ENCODE measurements at places on chromosomes 2 and 18.

- DNase-seq = no peak
Measured at GRCh38 chr2:98465456-98466226, 21.0 kb downstream of the INPP4A start.

DNA sequence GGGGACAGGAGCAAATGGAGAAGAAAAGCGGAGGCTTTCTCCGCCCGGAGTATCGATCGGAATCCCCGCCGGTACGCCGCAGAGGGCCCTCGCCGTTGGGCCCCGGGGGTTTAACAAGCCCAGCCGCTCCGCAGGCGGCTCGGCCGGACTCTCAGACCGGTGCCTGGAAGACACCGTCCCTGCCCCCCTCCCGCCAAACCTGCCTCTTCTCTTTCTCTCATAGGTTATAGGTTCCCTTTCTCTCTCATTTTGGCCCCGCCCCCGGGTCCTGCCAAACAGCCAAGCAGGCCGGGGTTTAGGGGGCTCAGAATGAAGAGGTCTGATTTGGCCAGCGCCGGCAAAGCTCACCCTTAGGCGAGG lies 4.4 kb downstream of the ONECUT2 start:
- no peak for DNase-seq

- DNase-seq = no peak
Measured at GRCh38 chr2:191322828-191323506, 77.8 kb downstream of the MYO1B start.

GRCh38 chr18:7604361-7604760 lies 37.2 kb downstream of the PTPRM start:
- DNase-seq = no peak

- DNase-seq = no peak
Measured at GRCh38 chr2:12310399-12310798, 406.3 kb upstream of the TRIB2 start.

DNA sequence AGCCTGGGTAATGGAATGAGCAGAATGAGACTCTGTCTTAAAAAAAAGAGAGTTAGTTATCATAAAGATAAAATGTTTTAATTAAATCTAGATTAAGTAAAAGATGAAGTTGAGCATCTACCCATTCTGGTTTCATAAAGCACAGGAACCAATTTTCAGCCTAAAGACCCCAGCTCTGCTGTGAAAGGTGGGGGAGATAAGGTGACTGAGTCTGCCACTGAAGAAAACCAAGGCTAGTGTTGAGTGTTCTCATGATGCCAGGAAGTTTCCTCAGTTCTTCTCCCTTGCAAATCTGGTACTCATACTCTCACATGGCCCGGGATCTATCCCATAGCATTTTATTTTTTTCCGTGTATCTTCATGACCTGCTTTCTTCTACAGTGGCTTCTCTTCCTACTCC lies 10.4 kb upstream of the CXCR4 start:
- DNase-seq = no peak

GRCh38 chr2:191012845-191013681 lies 908 bp downstream of the STAT1 start:
- DNase-seq = no peak

- DNase-seq = no peak
Measured at GRCh38 chr2:229861431-229861830, 60.4 kb downstream of the TRIP12 start.

Measured in T1000 (cell line).